ENCODE measurements at places on chromosomes 12 and 14.

GRCh38 chr12:115979851-115980250, 297.6 kb downstream of the MED13L start:
- no peak for DNase-seq

DNA sequence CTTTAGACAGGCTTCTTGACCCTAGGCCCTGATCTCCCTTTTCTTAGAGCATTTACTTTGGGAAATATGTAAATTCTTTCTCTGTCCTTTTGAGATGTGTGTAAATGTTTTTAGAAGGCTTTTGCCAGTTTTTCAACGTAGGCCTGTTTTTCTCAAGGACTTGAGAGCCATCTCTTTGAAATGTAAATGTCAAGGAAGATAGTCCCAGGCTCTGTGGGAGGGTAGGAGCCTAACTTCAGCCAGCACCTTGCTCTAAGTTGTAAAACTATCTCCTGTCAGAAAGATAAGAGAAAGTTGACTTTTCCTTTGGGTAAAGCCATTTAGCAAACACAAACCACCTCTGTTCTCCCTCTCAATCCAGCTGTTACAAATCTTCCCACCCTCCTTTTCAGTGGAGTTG, 219.8 kb downstream of the RPS29 start:
- no peak for DNase-seq

GRCh38 chr12:9756170-9756569, 4.5 kb downstream of the CD69 start:
- DNase-seq, result no peak

DNA sequence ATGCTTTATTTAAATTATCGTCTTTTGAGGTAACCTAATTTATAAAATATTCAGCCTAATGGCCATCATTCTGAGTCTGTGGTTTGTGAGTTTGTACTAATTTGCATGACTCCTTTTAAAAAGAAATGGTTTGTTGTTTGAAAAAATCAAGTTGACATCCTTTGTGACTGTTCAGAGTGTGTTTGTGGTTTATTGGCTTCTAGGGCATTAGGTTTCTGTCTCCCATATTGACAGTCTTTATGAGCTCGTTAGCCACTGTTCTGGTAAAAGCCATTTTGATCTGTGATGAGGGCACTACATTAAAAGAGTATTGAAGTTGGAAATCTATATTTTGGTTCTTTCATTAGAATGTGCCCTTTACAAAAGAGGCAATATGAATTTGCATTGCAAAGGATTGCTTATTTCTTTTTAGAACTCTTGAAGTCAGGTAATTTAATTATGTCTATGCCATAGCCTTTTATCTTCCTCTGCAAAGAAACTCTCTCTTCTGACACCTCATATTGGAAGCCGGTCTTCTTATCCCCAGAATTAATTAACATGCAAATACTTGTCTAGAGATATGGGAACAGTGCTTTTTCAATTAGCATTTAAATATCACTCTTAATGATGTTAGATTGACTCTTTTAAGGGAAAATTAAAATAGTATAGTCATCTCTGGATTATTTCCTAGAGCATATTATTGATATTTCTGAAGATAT, 95.0 kb downstream of the CRADD start:
- no peak for DNase-seq

DNA sequence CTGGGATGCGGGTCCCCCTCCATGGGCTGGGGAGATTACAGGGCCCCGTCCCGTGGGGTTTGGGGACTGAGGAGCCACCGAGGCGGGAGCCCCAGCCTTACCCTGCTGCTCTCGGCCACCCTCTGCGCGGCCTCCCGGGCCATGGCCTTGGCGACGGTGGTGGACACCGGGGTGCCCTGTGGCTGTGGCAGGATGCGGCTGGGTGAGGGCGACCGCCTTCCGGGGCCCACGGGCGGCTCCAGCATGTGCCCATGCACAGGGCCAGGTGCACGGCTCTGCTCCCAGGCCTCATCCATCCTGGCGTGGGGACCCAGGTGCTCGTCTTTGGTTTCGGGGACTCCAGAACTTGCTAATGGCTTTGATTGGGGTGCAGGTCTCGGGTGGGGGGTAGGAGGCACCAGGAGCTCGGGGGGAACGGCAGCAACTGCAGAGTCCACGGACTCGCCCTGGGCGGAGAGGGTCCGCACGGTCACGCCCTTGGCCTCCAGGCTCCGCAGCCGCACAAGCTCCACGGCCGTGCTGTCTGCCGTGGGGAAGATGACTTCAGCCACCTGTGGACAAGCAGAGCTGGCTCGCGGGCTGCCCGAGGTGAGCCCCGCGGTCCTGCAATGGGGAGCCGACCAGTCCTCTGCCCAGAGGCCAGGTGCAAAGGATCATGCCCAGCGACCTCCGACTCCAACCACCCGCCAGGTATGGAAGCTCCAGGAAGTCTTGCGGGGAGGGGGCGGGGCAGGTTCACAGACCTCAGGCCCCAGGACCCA, 99.2 kb downstream of the PIWIL1 start:
- no peak for DNase-seq

DNA sequence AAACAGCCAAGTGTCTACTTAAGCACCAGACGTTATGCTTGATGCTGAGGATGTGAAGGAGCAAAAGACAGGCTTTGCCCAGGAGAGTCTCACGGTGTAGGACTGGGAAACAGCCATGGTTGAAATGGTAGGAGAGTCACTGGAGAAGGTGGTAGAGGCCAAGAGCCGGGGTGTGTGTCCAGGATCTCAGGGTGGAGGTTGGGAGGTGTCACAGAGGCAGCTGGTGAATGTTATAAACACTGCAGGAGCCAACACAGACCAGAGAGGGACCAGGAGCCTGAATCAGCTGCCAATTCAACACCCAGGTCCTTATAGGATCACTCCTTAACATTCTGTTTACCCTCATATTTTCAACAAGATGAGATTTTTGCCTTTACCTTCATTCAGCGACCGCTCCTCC, 7.5 kb downstream of the NID2 start:
- no peak for DNase-seq

GRCh38 chr14:56810836-56811592, 735 bp upstream of the OTX2 start:
- no peak for DNase-seq

GRCh38 chr14:79730953-79731352, 480.4 kb downstream of the DIO2 start:
- no peak for DNase-seq

Measured in SJCRH30 (cell line).